ENCODE measurements at places on chromosomes 6 and 20.

DNA sequence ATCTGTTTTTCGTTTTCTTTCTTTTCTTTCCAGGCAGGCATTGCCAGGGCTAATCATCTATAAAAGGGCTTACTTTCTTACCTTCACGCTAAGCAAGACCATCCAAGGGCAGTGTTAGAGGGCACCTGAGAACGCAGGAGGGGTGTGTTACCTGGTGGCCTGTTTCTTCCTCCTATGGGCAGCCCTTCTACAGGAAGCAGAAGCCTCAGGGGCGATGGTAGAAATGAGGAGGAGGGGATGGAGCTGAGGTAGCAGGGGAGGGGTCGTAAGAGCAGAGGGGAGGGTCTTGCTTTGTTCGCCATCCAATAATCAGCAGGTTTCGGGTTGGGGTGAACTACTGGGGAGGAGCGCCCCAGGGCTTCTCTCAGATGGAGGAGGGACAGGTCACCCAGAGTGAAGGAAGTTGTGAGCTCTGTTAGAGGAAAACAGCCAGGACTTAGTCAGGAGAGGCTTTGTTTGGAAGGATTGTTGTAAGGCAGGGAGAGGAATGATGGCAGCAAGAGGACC, 1.5 kb upstream of the CCR6 start:
- DNase-seq, result no peak

DNA sequence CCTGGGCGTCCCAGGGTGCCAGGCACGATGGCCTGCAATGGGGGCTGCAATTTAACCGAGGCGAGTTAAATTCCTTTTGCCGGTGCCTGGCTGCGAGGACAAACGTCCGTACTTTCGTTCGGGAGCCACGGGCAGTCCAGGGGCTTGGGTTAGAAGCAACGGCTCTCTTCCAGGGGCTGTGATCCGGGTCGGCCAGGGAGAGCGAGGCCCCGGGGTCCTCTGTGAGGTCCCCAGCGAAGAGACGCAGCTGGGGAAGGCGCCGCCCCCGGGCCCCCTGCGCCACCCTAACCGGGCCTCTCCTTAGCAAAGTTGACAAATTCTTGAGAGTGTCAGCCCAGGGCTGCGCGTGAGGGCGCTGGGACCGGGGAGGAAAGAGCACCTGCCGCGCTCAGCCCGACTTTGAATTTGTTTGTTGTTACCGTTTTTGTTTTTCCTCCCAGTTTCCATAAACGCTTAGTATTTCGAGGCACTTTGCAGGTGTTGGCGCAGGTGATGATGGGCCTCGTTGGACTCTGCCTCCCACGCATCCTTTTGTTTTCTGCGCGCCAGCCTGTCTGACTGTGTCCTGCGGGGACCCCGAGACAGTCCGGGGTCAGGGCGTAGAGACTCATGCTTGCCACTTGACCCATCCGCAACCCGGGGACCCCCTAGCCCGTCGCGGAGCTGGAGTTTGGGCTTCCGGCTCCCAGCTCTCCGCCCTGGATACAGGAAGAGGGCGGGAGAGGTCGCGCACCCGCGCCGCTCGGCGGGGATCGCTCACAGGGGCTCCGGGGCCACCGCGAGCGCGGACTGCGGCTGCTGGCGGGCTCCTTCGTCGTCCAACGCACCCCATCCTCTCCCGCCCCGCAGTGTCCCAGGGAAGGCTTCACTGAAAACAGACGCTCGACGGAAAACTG, 5.8 kb downstream of the OLIG3 start:
- no peak for DNase-seq

- DNase-seq, result no peak
Observed at GRCh38 chr6:109892451-109893435, 85.4 kb upstream of the GPR6 start.

DNA sequence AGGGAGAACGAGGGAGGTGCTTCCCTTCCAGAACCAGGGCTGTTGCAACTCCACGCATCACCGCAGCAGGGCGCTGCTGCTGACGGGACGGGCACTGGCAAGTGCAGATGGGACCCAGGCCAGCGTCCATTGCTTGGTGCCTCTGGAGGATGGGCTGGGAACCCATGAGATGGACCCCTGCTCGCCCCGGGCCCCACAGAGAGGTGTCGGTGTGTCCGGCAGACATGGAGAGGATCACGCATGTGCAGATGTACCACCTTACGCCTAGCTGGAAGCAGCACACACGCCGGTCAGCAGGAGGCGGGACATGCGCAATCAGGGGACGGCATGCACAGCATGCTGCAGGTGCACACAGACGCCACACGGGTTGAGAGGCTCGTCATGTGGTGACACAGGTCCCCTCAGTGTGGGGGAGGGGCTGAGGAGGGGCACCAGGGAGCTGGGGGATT, 5.7 kb downstream of the CABLES2 start:
- DNase-seq, result no peak

DNA sequence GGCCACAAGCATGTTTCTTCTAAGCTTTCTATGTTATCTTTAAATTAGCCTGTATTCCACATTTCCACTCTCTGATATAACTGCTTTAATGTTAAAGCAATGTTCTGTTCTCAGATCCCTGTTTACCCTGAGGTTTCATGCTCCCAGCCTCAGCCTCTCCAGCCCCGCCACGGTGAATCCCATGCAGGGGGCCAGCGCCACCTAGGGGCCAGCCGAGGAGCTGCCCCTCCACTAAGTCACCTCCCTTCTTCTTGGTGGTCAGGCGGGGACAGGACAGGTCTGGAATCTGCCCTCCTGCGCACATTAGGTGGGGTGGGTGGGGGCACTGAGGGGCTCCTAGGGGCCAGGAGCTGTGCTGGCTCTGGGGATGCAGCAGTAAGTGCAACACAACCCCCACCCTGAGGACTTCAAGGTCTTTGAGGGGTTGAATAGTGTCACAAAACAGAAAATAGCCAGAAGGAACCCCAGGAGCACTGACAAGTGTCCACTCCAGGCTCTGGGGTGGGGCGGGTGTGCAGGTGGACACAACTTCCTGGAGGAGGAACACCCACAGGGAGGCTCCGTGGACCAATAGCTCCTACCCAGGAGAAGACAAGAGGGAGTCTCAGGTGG, 61.6 kb downstream of the RAB44 start:
- peak; percentile 75 for DNase-seq

- DNase-seq, result peak; percentile 98
Observed at GRCh38 chr6:151451950-151452749, at the start of gene RMND1. Gene RMND1 (minus strand): TSS chr6:151452126. CDS start chr6:151445811, 6,315 bp downstream.

- no peak for DNase-seq
Observed at GRCh38 chr6:119584088-119584487, 234.5 kb upstream of the MAN1A1 start.

DNA sequence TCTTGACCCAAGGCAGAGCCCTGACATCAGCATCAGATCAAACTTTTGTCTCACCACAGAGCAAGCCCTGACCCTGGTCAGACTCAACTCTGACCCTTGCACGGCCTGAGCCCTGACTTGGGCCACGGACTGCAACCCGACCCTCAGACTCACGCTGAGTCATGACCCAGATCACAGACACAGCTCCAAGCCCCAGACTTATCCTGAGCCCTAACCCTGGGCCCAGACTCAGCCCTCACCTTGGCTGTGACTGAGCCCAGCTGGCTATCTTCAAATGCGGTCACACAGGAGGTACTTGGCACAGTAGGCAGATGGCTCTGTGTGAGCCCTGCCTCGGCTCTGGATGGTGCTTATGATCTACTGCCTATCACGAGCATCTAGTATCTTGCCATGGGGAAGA, 602.3 kb downstream of the PTPRT start:
- DNase-seq, result no peak

DNA sequence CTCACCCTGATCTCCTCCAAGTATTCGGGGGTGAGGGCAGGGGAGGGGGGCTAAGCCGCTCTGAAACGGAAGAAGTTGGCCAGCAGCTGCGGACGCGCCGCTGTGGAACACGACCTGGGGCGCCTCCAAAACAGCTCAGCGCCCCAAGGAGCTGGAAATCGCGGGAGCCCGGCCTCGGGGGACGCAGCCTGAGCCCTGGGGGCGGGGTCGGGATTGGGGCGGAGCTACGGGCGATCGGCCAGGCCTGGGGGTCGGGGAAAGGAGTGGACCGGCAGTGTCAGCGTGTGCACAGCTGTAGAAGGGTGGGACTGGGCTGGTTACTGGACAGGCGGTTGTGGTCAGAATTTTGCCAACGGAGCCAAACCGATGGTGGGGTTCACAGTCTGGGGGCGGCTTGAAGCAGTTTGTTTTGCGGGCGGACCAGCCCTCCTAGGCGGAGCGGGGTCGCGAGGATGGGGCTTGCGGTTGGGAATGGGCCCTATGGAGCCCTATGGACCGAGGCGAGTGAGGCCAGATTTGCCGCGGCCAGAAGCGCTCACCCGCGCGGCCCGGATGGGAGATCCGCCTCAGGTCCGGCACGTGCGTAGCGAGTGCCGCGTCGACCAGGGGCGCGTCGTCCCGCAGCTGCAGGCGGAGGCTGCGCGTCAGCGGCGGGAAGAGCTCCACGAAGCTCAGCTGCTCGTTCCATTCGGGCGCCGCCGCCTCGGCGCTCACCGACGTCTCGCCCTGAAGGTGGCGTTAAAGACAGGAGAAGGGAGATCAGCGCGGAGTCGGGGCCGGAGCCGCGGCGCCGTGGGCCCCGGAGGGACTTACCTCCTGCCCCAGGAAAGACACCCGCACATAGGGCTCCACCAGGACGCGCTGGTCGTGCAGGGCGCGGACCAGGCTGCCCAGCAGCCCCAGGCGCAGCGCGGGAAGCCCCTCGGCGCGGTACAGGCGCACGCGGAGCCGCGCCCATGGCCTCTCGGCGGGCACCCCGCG, 14.3 kb upstream of the SPAG4 start:
- DNase-seq, result peak; percentile 70

DNA sequence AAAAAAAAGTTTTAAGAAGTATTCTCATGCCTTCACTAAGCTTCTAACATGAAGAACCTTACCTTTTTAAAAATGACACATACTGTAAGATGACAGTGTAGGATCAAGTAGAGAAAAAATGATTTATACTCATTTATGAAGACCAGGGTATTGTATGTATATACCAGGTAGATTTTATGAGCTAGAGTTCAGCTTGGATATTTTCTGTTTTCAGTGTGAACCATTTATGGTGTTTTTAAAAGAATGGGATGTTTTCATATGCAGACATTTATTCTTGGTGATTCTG, 24.4 kb downstream of the DUSP22 start:
- no peak for DNase-seq

- DNase-seq, result no peak
Observed at GRCh38 chr6:11702500-11703130, 76.0 kb downstream of the ADTRP start.

DNA sequence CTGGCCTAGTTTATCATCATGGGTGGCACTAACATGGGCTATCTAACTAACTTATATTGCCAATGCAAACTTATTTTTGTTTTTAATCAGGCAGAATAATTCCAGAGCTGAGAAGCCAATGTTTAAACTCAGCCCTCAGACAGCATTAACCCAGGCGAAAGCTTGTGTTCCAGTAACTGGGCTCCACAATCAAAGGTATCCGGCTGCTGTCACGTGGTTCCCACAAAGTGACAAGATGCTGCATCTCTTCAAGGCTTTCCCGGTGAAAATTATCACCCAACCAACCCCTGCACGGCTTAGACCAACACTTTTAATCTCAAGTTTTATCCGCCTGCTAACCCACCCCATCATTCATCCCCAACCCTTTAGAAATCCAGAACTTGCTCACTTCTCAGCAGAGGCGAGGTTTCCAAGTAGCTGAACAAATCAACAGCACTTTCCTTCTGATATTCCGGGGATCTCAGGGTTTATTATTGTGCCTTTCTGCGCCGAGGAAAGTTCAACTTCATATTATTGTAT, 885 bp downstream of the MTCL3 start:
- DNase-seq, result no peak

DNA sequence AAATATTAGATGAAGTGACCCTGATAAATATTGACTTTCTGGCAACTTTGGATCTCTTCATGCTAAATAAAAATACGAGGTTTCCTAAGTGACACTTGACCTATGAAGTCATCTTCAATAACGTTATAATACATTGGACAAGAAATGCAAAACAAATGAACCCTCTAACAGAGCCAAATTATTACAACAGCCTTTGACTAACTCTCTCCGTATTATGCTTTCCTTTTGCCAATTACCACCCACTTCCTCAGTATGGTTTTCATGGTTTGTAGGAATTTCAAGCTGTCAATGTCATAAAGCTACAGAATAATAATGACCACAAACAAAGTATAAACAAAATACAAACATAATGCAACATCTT, 210.5 kb downstream of the MOXD1 start:
- no peak for DNase-seq

DNA sequence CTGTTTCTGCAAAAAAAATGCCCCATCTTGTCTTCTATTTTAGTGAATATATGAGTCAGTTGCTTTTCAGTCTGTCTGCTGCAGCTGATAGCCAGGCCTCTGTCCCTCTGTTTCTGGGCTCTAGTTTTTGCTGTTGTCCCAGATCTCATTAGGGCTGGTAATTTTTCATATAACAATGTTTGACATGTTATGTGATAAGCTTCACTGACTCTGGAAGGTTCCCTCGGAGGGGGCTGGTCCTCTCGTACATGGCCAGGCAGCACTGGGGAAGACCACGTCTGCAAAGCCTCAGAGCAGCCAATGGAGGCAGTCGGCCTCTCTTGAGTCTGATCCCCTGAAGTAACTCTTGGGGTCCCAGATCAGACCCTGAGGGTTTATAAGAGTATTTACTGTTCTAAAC, 223.8 kb downstream of the THBS2 start:
- no peak for DNase-seq

GRCh38 chr20:6515261-6515660, 252.2 kb upstream of the BMP2 start:
- no peak for DNase-seq

DNA sequence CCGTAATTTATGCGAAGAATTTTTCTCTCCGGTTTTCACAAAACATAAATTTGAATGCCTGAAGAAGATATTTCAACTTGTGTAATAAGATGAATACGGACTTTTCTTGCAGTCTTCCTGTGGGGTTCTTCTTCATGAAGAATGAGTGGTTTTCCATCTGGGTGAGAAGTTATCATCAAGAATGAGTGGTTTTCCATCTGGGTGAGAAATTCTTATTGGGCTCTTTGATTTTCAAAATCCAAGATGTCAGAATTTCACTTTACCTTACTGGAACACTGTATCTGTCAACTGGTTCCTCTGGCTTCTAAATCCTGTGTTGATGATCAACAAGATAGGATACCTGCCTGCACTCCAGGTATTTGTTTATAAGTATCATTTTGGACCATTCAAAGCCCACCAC, 160.1 kb upstream of the C6orf118 start:
- DNase-seq, result no peak

DNA sequence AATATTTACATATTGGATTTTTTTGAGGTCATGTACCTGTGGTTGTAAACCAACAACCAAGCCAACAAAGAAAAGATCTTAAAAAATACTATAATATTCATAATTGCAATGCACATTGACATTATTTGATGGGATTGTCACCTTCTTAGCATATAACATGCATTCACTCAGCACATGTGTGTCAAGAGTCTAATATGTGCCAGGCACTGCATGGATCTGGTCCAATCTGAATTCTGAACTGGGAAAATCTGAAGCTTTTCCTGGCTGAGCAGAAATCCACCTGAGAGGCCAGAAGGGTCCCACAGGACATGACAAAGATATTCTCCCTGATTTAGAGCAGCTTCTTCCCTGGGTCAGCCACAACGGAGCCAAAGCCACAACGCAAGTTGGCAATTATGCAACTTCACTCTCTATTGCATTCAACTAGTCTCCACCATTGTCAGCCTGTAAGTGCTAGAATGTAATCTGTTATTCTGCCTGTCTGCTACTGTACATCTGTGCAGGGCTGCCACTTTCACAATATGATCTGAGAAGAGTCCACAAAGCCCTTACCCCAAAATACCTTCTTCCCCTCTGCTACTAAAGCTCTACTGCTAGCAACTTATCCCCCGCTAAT, 17.0 kb upstream of the DDO start:
- DNase-seq, result no peak

GRCh38 chr6:11346516-11346915, 114.0 kb upstream of the NEDD9 start:
- DNase-seq, result no peak

- no peak for DNase-seq
Observed at GRCh38 chr20:24491041-24491756, 21.8 kb downstream of the SYNDIG1 start.
